ENCODE measurements at places on chromosomes 5 and 9. TPM values are rescaled to one million over a fixed set of nuclear protein-coding genes. Genes with fewer than 3 reads are reported as not detected.
A peak's percentile ranks its signal among the peaks of the same experiment; 100 is the strongest.

Gene P4HA2
- total RNA-seq: 26.2 TPM

DNA sequence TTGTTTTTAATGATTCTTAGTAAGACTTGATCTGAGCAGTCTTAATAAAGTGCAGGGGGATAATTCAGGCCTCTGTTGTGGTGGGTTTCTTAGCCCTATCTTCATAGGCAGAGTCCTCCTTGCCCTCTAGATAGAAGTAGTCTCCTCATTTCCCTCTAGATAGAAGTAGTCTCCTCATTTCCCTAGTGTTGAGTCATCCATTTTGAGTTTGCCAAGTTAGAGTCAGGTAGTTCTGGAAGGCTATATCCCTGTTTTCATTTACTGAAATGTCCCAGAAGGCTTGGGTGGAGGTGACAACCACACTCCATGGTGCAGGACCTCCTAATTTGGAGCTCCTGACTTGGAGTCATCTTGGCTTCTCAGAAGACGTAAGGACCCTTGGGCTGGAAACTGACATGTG, 384.6 kb downstream of the MLLT3 start:
- DNase-seq: no peak

DNA sequence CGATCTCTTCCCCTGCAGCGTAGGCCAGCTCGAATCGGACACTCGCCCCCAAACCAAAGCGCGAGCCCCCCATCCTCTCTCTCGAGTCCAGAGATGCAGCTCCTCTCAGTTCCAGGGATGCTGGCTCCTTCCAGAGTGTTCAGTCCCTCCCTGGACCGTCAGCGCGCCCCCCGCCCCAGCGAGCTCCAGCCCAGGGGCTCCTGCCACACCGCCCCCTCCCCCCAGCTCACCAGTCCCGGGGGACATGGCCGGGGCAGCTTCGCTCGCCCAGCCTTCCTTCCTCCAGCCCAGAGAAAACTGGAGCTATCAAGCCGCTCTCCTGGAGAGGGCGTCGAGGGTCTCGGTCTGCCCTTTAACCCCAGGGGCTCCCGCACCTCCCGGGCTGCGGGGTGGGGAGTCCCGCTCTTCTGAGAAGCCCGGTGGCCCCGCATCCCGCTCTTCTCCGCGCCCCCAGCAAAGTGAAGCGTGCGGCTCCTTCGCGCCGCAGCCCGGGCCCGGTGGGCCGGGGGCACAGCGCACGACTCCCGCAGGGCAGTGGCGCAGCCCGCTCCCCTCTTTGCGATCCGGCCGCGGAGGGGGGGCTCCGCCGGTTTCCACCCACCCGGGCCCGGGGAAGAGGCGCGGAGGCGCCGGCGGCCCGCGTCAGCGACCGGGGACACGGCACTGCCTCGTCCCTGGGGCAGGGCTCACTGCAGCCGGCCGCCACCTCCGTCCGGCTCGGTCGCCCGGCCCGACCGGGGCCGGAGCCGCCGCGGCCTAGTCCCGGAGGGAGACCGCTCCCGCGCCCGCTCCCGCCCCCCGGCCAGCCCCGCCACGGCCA, 587 bp downstream of the MIER3 start:
- DNase-seq: peak; percentile 51

- no peak for DNase-seq
These were observed 280.4 kb downstream of the TLE1 start for GRCh38 chr9:81408951-81409350.

DNA sequence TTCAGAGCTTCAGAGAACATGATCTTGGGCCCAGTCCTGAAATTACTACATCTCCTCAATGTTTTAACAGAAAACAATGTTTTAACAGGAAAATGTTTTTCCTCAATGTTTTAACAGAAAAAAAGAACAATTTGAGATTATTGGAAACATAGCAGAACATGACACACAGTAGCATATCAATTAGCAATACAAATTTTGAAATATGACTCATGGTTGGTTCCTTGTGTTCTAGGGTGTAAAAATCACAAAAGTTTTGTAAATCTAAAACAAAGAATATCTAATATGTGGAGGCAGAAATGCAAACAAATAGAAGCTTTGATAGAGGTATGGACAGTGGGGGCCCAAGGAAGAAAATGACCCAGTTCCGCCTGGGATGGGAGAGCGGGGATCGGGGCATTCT, 22.8 kb upstream of the ARSB start:
- DNase-seq: no peak

DNA sequence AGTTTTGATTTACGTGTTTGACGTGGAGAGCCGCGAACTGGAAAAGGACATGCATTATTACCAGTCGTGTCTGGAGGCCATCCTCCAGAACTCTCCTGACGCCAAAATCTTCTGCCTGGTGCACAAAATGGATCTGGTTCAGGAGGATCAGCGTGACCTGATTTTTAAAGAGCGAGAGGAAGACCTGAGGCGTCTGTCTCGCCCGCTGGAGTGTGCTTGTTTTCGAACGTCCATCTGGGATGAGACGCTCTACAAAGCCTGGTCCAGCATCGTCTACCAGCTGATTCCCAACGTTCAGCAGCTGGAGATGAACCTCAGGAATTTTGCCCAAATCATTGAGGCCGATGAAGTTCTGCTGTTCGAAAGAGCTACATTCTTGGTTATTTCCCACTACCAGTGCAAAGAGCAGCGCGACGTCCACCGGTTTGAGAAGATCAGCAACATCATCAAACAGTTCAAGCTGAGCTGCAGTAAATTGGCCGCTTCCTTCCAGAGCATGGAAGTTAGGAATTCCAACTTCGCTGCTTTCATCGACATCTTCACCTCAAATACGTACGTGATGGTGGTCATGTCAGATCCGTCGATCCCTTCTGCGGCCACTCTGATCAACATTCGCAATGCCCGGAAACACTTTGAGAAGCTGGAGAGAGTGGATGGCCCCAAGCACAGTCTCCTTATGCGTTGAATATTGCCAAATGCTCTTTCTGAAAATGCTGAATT, 850 bp downstream of the RRAGA start:
- DNase-seq: no peak

GRCh38 chr5:59158165-59158564, 575.3 kb downstream of the RAB3C start:
- DNase-seq: no peak

- no peak for DNase-seq
These were observed 6.0 kb upstream of the ZDHHC12 start for GRCh38 chr9:128729766-128730517.

GRCh38 chr5:14077501-14077900, 65.6 kb upstream of the TRIO start:
- DNase-seq: no peak

Measured in breast epithelium (tissue), 4 donors.